ENCODE measurements at places on chromosomes 13 and 19.
A peak's percentile ranks its signal among the peaks of the same experiment; 100 is the strongest.

- no peak for DNase-seq
Measured at GRCh38 chr13:42119875-42120274, 71.4 kb downstream of the DGKH start.

GRCh38 chr19:3350014-3350663 lies 16.2 kb upstream of the NFIC start:
- DNase-seq = peak; percentile 42

GRCh38 chr19:50795664-50796073 lies 5.5 kb downstream of the ACP4 start:
- DNase-seq = no peak

- no peak for DNase-seq
Measured at GRCh38 chr19:37959665-37960114, 52.7 kb downstream of the SIPA1L3 start.

- DNase-seq = no peak
Measured at GRCh38 chr13:45104261-45104660, 16.0 kb upstream of the GTF2F2 start.

GRCh38 chr13:73450583-73450982 lies 391.8 kb downstream of the KLF5 start:
- DNase-seq = no peak

- no peak for DNase-seq
Measured at GRCh38 chr19:50215820-50216219, 12.4 kb downstream of the MYH14 start.

GRCh38 chr13:109727251-109727650 lies 59.1 kb downstream of the IRS2 start:
- DNase-seq = no peak

GRCh38 chr19:3979289-3979673 lies 6.0 kb downstream of the EEF2 start:
- no peak for DNase-seq

GRCh38 chr13:109271555-109272541 lies 514.5 kb downstream of the IRS2 start:
- DNase-seq = peak; percentile 79

DNA sequence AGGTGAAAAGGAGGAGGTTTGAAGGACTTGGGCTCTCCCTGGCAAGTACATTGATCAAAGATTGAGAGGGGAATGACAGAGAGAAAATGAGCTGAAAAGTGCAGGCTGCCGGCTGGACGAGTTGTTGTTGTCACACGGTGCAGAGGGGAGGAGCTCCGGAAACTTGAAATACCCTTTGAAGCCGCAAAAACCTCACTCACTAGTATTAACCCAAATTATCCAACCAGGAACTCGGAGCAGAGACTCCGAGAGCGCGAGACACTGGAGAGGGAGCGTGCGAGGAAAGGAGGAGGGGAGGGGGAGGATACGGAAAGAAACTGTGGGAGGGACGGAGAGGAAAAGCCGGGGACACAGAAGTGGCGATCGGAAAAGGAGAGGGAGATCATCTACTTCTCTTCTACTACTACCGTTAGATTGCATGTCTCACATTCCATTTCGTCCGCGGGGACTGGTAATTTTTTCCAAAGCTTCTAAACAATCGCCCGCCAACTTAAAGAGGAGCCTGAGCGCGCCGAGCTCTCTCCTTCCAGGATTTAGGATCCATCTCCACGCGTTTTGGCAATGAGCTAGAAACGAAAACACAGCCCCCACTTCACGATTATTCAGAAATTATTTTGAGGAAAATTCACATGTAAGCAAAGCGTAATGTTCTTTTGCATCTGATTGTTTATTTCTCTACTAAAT lies at the start of gene DACH1:
Gene DACH1 (minus strand): TSS at position 74 of the 684 bp plus-strand sequence.
- peak; percentile 62 for DNase-seq

DNA sequence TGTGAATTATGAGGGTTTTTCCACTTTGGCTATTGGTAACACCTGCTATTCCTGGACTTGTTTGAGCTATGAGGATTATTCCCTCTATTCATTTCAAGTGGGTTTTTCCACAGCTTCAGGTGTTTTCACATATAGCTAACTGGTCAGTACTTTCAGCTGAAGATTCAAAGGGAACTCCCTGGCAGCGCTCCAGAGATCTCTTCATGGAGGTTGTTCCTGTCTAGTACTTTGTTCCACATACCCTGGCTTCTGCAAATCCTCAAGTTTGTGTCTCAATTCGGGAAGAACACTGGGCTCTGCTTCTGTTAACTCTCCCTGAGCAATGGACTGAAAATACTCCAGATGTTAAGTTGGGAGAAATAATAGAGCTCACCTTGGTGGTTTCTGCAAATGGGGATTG lies 5.6 kb upstream of the ZNF607 start:
- DNase-seq = no peak

- DNase-seq = no peak
Measured at GRCh38 chr19:17127671-17128070, 52.1 kb downstream of the MYO9B start.

DNA sequence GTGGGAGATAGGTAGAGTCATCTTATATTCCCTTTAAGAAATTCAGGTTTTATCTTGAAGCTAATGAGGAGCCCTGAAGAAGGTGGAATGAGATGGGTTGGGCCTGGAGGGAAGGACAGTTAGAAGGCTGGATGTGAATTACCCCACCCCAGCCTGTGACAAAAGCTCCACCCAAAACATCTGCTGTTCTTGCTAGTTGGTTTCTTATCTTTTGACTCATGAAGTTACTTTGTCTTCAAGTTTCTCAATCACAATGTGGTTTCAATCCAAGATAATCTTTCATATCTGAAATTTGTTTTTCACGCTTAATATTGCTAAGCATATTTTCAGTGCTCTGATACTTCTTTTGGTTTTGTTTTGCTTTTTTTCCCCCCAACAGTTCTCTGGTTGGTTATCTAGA lies 38.3 kb upstream of the HMGB1 start:
- peak; percentile 49 for DNase-seq

DNA sequence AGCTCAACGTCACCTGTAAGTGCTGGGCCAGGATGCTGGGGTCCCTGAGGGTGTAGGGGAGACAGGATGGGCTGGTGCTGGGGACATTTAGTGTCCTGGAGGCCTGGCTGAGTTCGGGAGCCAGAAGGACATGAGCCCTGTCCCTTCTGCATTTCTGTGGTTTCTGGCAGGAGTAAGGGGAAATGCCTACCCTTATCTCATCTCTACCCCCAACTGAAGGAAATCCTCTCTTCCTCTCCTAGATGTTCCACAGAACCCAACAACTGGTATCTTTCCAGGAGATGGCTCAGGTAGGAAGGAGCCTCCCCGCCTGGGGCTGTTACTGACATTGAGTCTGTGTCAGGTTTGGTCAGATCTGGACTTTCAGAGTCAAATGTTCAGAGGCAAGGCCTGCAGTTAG lies 1.2 kb downstream of the CD33 start:
- DNase-seq = no peak

DNA sequence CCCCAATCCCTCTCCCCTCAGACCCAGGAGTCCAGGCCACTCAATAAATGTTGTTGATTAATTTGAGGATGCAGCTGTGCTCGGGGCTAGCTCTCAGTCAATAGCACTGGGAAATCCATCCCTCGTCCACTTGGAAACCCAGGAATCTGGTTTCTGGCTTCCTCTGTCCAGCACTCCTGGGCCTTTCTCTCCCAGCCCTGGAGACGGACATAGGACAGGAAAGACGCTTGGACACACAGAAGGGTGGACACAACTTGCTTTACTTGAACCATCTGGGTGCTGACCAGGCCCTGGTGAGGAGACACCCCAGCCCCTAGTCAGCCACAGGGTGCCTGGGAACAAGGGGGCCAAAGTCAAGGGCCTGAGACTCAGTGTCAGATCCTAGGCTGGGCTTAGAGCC lies 891 bp upstream of the TNNI3 start:
- DNase-seq = no peak

- DNase-seq = peak; percentile 88
Measured at GRCh38 chr13:40540328-40541044, 126.0 kb downstream of the FOXO1 start.

- DNase-seq = no peak
Measured at GRCh38 chr19:18262917-18263316, 11.3 kb downstream of the IQCN start.

Data from cardiac fibroblast (primary cell).